CD4-positive, alpha-beta T cell treated with Interleukin-6 for 4 hours (primary cell): ENCODE measurements at places on chromosomes 3 and 15.
A peak's percentile ranks its signal among the peaks of the same experiment; 100 is the strongest.

- no peak for DNase-seq
Observed at GRCh38 chr15:99508311-99508645, 57.5 kb upstream of the MEF2A start.

GRCh38 chr3:179304605-179305004 lies 18.2 kb upstream of the ZNF639 start:
- DNase-seq = no peak

- DNase-seq = no peak
Observed at GRCh38 chr3:105162448-105162847, 204.3 kb upstream of the ALCAM start.

- no peak for DNase-seq
Observed at GRCh38 chr15:63764124-63764803, 69.5 kb downstream of the HERC1 start.

- no peak for DNase-seq
Observed at GRCh38 chr15:56719774-56720555, 13.3 kb downstream of the ZNF280D start.

- no peak for DNase-seq
Observed at GRCh38 chr15:60975952-60976351, 253.2 kb downstream of the RORA start.

GRCh38 chr3:153008226-153008625 lies 153.8 kb upstream of the RAP2B start:
- no peak for DNase-seq

GRCh38 chr15:67080900-67081431 lies 15.6 kb downstream of the SMAD3 start:
- peak; percentile 72 for DNase-seq

DNA sequence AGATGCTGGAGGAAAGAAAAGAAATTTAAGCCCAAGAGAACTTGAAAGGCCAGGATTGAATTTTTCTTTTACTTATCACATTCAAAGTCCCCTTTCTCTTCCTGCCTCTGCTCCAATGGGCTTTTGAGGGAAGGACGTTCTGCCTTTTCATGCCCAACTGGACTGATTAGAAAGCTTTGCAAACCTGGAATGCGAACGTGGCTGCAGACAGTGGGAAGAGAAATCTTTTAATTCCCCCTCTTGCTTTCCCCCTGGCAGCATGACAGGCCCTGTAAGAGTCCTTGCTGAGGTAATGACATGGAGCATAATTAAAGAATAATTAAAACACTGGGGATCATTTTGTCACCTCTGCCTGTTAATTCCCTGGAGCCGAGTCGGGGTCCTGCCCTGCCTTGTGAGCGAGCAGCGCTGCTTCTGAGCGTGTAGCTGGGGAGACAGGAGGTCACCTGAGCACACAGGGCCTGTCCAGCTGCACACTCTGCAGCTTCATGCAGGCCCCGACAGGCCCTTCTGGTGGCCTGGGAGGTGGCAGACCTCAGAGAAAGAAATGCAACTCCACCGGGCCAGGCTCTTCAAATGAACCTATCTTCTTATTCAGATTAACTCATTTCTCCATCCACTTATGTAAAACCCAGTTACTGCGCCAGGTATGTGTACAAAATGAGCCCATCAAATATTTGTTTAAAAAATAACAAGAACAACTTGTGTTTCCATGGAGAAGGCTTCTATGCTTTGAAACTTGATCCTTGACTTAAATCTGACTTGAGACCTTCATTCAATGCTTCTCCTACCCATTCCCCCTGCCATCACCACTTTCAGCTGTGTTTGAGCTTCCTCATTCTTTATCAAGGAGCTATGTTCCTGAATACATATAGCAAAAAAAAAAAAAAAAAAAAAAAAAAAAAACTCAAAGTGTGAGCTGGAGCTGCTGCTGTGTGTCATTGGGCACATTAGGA lies 628.2 kb upstream of the CFAP20DC start:
- DNase-seq = no peak

GRCh38 chr15:69031013-69032001 lies 16.8 kb downstream of the NOX5 start:
- peak; percentile 17 for DNase-seq

GRCh38 chr15:48411971-48412591 lies 80.9 kb downstream of the DUT start:
- DNase-seq = no peak

DNA sequence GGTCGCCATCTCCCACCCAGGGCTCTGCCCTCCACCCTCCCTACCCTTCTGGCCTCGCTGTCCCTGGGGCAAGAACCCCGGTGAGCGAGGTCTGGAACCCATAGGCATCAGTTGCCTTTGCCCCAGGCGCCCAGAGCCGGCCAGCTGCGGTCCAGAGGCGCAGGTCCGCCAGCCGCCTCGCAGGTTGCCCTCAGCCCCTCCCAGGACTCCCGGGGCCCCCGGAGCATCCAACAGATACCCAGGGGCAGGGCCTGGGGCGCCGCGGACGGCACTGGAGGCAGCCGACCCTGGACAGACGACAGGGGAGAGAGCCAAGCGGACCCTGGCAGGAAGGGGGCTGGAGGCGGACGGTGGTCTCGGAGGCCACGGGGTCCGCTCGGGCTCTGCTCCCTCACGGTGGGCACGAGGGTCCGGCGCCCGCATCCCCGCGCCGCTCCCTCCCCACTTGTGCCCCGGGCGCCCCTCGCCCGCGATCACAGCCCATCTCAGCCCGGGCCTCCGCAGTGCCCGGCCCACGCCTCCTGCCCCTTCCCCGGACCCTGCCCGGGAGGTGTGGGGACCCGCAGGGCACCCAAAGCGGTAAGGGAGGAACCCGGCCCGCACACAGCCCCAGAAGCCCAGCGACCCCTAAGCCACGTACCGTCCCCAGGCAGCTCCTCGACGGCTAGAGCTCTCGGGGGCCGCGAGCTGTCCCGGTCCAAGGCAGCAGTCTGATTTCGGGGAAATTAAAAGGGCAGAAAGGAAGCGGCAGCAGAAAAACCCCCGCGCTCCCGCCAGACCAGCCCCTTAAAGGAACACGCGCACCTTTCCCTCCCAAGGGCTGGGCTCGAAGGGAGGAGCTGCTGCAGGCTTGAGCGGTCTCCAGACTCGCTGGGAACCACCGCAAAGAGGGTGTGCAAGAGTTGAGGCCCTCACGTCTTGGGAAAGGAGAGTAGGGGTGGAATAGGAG lies at the start of gene HAPLN3:
TSS of gene HAPLN3 (minus strand) at position 726 of the 949 bp plus-strand sequence. CDS start 8,246 bp downstream, outside the sequence.
- peak; percentile 66 for DNase-seq

DNA sequence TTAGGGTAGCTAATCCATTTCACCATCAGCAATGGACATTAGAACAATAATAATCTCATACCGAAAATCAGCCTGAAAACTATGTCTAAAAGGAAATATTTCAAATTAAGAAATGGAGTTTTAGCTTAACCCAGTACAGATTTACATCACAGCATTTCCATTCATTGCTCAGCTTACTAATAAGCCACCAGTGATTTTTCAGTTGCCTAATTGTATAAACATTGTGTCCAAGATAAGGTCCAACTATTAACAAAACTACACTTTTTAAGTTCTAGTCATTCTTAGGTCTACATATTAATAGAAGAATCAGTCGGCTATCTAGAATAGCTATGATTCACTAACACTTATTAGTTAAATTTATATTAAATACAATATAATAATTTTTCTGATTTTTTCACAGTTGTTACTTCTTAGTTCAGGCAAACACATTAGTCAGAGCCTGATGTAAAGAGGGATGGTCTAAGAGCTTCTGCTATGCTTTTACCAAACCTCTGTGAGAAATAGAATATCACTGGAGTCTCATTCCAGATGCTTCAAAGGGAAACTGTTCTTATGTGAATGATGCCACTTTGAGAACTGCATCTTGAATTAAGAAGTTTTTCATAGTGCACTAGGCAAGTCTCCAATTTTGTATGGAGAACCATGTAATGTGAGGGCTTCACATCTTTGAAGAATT lies 74.1 kb downstream of the CMSS1 start:
- DNase-seq = no peak

DNA sequence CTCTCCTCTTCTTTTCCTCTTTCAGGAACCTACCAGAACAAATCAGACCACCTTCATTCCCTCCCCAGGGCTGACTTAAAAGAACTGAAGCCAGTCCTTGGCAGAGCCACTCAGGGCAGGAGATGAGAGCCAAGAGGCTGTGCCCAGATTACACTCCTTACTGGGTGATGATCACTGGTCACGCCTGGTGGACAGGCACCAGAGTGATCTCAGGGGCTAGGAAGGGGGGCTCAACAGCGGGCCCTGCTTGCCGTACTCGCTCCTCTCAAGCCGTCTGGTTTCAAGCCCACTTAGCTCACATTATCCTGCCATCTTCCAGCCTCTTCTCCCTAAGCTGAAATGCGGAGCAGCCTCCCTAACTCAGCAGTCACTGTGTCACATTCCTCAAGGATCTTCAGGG lies 1.7 kb upstream of the FAH start:
- no peak for DNase-seq

GRCh38 chr3:177735431-177735830 lies 538.1 kb upstream of the TBL1XR1 start:
- DNase-seq = no peak
